ENCODE measurements at places on chromosomes 2 and 18. TPM values are rescaled to one million over a fixed set of nuclear protein-coding genes. Genes with fewer than 3 reads are reported as not detected.

Gene VWC2L
- not detected for total RNA-seq

Gene ANTXR1
- total RNA-seq: 45.2 TPM

Gene GAREM1
- 0.89 TPM for total RNA-seq

Gene POTEI
- total RNA-seq: not detected

Gene TSPYL6
- total RNA-seq: not detected

Gene SFXN5
- 16.1 TPM for total RNA-seq

Gene QPCT
- total RNA-seq: 21.3 TPM

Gene MGAT5
- 41.8 TPM for total RNA-seq
